NCI-H2171 treated with DMSO at 0.1 percent for 48 hours (cell line): ENCODE measurements at places on chromosomes 7 and 10.

- peak; percentile 2 for DNase-seq
Measured at GRCh38 chr10:48659790-48660189, 24.9 kb upstream of the WDFY4 start.

GRCh38 chr10:31099094-31099493 is 67.4 kb upstream of the ZNF438 start:
- DNase-seq: no peak

DNA sequence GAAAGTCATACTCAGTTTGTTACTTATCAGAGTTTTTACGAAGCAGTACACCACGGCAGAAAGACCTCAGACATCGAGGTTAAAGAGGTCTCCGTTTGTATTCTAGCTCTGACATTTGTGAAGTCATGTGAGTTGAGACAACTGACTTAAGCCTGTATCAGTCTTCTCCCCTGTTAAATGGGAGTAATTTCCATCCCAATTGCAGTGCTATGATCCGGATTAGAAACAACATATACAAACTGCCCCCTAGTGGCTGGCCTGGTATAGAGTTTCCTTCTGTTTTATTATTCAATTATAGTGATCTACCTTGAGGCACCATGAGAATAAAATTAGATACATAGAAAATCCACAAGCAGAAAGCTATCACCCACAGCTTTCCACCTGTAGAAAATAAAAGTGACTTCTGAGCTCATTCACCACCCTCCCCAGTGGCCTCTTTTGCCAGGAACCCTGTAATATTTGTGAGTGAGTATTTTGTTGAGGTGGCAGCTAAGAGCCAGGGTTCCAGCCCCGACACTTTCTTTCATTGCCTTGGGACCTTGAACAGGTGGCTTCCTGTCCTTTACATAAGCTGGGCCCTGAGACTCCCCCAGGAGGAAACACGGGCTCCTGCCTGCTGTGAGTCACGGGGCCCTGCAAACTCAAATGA is 607.2 kb upstream of the MGMT start:
- DNase-seq: peak; percentile 2

DNA sequence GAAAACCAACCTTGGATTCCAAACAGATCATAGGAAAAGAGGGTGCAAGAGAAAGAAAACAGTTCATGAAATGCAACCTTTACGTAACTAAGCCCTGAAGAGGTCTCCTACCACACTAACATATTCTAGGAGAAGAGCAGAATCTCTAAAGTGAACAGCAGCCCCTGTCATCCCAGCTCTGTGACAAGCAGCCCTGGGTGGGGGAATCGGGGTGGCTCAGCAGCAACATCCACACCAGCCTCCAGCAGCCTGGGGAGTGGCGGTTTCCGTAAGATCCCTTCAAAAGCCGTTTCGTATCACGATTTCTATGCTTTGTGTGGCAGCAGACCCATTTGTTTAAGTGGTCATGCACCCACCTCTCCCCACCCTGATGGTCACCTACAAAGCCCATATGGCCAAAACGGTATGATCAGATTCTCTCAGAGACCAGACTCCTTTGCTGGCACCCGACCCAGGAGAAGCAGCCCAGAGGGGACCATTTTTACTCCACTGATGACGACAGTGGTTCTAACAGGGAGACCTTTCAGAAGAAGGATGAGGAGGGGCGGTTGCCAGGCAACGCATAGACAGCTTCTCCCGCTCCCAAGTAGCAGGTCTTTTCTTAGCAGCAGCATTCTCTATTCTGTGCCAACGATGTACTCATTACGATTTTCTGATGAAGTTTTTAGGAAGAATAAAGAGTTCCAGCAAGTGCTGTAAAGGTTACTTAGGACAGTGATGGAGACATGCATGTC is 300.6 kb downstream of the DNAJB6 start:
- no peak for DNase-seq

GRCh38 chr7:107946881-107947280 is 55.9 kb downstream of the DLD start:
- no peak for DNase-seq
